ENCODE measurements at places on chromosomes 5 and 9.

- DNase-seq, result no peak
These were observed 4.7 kb downstream of the SLC2A6 start for GRCh38 chr9:133474215-133474614.

- no peak for DNase-seq
These were observed 89.2 kb downstream of the ACER2 start for GRCh38 chr9:19498015-19498414.

GRCh38 chr9:115456515-115456914 is 338.6 kb upstream of the TNC start:
- DNase-seq, result no peak

DNA sequence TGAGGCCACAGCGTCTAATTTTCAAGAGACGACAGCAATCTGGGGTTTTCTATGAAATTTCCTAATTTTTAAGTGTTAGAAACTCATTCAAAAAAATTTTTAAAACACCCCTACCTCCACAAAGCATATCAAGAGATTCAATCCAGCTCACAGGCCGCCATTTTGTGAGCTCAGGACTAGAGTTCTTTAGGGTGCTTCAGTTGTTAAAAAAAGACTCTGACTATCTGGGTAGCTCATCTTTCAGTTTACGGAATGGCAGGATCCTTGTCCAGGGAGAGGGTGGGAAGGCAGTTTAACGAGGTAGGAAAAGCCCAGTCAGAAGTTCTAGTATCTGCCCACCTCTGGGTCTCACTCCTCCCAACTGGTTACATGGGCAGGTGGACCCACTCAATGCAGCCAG is 43.1 kb downstream of the CAMK2A start:
- no peak for DNase-seq

- no peak for DNase-seq
These were observed 21.3 kb upstream of the SERINC5 start for GRCh38 chr5:80277191-80277590.

- no peak for DNase-seq
These were observed 210.2 kb downstream of the DAB2IP start for GRCh38 chr9:121861501-121862180.

DNA sequence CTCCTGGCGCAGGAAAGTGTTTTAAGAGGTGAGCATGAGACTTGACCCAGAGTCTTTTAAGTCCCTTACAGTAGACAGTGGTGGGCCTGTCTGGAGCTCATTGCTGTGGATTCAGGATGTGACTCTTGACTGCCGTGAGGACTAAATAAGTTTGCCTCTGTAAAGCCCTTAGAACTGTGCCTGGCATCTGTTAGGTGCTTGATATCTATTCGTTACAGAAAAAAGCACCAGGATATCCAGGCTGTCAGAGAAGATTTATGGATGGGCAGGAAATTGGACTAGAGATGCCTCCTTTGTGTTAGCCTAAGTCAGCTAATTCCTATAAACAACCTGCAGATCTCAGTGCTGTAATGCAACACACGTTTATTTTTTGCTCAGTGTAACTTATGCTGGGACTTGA is 12.6 kb downstream of the ERGIC1 start:
- DNase-seq, result no peak

DNA sequence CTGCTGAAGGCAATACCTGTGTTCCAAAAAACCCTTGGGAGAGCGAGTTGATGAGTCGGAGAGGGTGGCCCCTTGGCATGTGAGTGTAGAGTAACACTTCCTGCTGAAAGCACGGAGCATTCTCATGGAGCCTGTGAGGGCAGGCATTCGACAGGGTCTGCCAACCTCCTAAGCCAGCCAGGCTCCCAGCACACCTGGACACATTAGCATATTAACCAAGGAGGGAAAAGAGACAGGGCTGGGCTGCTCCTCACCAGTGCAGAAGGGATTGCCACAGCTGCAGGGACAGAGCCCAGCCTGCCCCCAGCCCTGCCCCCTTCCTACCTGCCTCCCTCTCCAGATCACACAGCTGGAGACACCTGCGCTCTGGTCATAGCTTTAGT is 46.4 kb upstream of the SEMA4D start:
- DNase-seq, result no peak

DNA sequence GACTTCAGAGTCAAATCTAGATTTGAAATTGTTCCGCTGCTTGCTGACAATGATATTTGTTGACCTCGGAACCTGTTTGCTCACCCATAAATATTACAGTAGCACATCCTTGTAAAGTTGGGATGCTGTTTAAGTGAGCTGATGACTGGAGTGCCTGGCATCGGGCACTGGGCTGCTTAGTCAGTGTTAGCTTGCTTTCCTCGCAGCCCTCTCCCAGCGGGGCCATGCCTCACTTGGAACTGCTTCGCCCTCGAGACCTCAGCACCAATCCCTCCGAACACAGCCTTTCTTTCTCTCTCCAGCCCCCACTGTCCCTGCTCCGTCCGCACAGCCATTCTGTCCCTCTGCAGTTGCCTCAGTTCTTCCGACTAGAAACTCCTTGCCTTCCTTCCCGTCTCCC is 23.4 kb downstream of the RNF44 start:
- DNase-seq, result no peak

- no peak for DNase-seq
These were observed 1281.2 kb upstream of the NUDT12 start for GRCh38 chr5:104843822-104844221.

DNA sequence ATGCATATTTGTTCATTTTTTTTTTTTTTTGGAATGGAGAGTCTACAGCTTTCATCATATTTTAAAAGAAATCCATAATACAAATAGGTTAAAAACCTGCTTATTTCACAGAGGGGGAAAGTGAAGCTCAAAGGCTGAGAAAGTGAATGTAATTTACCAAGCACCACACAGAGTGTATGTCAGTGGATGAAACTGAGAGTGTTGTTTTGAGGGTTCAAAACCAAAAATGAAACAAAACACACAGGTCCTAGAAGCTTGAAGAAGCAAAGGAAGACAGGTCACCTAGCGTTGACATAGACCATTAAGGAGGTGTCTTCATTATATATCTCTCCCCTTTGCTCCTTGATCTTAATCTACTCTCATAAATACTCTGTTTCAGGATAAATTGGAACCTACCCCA is 7.5 kb downstream of the NMUR2 start:
- no peak for DNase-seq

DNA sequence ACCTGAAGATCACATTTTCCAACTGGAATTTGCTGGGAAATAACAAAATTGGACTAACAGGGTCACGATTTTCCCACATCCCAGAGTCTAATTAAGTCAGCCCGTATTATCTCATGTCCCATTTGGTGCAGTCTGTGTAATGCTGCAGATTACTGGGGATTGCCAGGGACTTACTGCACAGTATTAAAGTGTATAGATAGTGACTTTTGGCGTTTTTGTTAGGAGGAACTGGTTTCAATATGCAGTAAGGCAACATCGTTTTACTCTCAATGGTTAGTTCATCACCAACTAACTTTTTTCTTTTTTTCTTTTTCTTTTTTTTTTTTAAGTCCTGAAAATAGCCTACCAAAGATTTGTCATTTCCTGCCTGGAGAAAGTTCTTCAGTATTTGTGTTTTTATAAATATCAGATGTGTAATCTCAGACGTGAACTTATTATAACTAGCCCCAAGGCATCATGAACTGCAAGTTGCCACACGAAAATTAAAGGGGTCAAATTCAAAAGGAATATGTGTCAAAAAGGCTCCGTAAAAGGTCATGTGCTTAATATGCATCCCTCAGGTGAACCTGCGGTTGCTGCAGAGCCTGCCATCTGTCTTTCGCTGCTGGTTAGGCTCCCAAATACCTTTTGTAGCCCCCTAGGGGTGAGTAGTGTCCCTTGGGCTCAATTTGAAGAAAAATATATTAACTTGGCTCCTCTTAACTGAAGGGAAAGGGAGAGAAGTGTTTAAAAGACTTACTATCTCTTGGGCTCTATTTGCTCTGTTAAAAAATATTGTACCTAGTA is 176.7 kb upstream of the ADAMTSL1 start:
- no peak for DNase-seq

- DNase-seq, result no peak
These were observed 12.6 kb upstream of the PAX5 start for GRCh38 chr9:37046683-37047082.

- DNase-seq, result no peak
These were observed 101.9 kb upstream of the PARP8 start for GRCh38 chr5:50564558-50564957.

GRCh38 chr5:66469684-66470083 is 126.5 kb upstream of the MAST4 start:
- DNase-seq, result no peak

GRCh38 chr5:107538805-107539445 is 131.8 kb downstream of the EFNA5 start:
- no peak for DNase-seq

- no peak for DNase-seq
These were observed 82.7 kb downstream of the C9orf152 start for GRCh38 chr9:110125207-110125751.

GRCh38 chr5:36363744-36364143 is 62.0 kb upstream of the RANBP3L start:
- no peak for DNase-seq

DNA sequence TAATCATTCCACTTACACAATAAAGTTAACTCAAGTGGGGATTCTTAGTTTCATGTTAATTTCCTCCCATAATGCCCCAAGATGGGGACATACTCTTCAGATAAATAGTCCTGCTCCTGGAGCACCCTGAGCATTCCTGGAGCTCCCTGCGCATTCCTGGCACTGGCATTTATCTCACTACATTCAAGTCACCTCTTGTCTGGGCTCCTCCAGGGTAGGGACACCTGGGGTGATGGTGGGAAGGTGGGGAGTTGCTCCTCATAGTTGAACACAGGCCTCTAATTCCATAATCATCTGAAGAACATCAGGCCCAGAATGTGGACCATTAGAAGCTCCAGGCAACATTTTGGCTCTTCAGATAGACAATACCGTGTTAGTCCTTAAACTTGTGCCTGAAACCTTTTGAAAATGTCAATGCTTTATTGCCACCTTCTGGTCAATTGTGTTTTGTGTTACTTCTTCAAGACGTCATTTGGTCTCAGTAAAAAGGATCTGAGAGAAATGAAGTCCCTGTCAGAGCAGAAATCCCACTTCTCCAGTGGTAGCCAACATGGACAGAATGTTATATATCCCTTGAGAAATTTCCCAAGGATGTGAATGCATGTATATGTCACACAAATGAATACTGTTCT is 14.2 kb upstream of the AGGF1 start:
- no peak for DNase-seq

DNA sequence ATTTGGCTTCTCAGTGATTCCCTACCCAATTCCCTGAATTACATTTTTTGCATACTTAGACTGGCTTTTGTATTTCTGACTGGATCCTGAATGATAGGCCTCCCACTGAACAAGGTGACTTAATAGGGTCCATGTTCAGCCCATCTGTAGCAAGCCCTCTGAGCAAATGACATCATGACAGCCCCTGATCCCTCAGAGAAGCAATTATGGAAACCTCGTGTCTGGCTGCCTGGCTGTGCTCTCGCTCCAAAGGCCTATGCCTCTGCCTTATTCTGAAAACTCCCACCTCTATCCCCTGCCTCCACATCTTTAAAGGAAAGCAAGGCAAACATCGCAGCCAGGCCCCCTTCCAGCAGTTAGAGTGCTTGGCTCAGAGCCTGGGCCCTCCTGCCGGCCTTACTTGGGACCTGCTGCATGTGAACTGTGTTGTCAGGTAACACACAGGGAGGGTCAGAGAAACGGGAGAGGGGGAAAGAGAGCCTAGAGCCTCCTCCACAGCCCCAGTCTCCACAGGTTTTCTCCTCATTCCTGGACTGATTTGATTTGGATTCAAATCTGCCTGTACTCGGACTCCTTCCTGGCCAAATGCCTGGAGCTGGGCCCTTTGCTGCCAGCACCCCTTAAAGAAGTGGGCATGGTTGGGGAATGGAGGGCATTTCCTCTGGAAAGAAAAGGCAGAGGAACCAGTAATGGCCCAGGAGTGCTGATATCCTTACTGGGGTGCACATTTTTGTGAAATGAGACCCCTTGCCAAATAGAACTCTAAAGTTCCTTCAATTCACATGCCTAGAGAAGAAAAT is 3.8 kb downstream of the DCANP1 start:
- no peak for DNase-seq

DNA sequence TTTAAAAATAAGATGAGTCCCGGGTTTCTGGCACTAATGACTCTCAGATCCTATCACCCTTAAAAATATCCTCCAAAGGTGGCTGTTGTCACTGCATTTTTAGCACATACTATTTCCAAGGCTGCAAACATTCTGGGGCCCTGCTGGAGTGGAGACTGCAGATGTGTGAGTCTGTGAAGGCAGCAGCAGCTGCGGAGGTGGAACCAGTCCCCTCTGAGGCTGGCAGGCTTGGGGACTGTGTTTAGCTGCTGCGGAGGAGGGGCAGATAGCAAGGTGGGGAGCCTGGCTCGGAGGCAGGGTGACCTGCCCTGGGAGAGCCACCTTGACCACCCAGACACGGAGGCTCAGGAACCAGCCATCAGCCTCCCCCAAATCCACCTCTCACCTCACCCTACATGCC is 77.0 kb downstream of the C5orf15 start:
- DNase-seq, result no peak

DNA sequence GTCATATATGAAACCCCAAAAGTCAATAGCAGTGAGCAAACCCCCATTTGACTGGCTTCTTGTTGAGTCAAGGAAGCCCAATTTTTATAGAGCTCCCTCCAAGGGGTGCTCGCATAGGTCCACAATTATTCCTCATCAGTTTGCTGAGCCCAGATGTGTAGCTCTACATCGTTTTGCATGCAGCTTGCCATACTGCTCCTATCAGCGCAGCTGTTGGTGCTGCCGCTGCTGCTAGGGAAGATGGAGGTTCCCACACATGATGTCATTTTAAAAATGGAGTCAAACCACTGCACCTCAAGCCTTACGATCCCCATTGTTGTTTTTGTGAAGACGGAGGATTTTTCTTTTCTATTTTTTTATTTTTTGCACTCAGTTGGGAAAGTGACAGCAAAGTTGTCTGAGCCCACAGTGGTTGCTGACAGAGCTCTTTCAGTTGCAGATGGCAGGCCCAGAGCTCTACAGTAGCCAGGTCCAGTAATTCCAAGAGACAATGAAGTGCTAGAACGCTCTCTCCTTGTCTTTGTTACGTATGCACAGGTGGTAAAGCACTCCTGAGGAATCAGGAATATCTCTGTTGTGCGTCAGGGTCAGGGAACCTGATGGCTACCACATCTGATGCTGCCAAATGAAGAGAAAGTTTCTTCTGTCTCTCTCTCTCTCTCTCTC is 23.2 kb upstream of the C5orf63 start:
- DNase-seq, result no peak

- DNase-seq, result no peak
These were observed 21.0 kb downstream of the LPCAT1 start for GRCh38 chr5:1502737-1503120.

GRCh38 chr9:91474656-91475055 is 51.0 kb upstream of the NFIL3 start:
- no peak for DNase-seq

GRCh38 chr9:128244837-128245231 is 31.0 kb downstream of the GOLGA2 start:
- DNase-seq, result no peak

Data from DMS79 (cell line).